ENCODE measurements at places on chromosomes 11 and 22.

DNA sequence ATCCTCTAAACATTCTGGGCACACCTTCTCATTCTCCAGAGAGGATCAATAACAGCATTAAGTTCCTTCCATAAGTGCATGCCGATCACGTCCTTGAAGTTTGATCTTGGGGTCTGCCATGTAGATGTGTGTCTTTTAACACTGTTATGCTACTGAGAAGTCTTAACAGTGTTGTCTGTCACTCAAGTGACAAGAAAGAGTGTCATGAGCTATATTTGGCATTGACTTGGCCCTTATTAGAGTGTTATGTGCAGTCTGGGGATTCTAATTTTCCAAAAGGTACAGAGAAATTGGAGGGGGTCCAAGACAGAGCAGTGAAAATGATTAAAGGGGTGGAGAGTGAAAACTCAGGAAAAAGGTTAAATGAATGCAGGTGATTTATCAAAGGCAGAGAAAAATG is 107.1 kb upstream of the OPCML start:
- no peak for DNase-seq

- no peak for DNase-seq
These were observed 25.8 kb downstream of the TANGO2 start for GRCh38 chr22:20046730-20047129.

- no peak for DNase-seq
These were observed 2.7 kb downstream of the CDC42BPG start for GRCh38 chr11:64841592-64842365.

- no peak for DNase-seq
These were observed 86.0 kb downstream of the SCN3B start for GRCh38 chr11:123568367-123568870.

DNA sequence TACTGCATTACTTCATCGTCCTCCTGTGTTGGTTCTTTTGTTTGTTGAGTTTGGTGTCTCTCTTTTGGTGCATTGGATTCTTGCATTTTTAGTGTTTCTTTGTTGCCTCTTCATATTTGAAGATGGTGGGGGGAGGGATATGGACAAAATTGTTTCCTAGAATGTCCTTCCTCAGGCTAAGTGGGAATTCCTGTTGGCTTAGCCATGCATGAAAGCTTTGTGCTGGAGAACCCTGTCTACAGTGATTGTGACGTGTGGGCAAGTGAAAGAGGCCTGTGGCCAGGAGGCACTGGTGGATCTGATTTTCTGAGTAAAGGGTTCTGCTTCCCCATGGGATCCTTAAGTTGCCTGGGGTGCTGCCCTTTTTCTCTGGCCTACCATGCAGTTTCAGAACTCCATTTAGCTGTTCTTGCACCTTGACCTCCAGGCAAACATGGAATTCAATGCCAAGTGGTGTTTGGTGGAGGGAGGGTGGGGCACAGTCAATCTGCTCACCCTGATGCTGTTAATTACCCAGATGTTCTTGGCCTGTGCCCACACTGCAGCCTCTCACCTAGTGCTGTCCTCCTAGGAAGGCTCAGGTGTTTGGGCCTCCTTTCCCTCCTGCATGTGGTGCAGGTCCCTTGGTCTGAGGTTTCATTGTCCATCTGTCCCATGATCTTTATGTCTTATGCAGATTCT is 46.3 kb upstream of the SLC22A12 start:
- DNase-seq = no peak

DNA sequence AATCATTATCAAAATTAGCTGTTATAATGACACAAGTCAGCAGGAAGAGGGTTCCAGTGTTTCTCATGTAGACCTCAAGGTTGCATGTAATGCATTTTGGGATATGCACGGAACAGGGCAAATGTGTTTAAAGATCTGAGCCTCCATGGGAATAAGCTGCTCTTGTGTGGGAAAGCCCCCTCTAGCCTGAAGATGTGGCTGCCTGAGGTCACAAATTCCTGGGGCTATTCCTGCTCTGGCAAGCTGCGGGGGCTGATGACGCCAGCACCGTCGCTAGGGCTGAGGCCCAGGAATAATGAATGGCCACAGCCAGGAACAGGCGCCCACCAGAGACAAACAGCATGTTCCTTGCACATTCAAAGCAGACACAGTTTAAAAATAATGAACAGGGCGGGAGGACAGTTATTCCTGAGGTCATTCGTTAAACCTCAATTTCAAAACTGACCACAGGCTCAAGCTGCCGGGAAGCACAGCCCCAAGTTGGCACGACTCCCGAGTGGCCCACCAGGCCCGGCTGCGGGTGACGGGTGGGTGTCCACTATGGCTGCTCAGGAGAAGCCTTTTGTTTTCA is 11.7 kb downstream of the OSBPL5 start:
- DNase-seq = no peak

DNA sequence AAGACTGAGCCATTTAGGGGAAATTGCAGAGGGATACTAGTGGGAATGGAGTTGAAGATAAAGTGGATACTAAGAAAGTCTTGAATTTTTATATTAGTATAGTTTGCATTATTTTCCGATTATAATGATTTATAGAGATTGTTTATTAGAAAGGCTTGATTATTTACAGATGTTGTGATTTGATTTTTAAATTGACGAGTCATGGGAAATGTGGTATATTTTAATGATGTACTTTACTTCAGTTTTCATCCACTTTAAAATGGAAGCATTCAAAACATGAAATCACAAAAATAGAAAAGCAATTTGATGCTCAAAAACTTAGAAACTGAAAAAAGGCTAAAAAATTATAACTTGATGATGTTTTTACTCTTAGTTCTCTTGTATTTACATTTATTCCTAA is 21.2 kb downstream of the USP47 start:
- no peak for DNase-seq

- DNase-seq = no peak
These were observed 573 bp downstream of the STK33 start for GRCh38 chr11:8593455-8593854.

- no peak for DNase-seq
These were observed 52.1 kb downstream of the NTM start for GRCh38 chr11:131422496-131422895.

DNA sequence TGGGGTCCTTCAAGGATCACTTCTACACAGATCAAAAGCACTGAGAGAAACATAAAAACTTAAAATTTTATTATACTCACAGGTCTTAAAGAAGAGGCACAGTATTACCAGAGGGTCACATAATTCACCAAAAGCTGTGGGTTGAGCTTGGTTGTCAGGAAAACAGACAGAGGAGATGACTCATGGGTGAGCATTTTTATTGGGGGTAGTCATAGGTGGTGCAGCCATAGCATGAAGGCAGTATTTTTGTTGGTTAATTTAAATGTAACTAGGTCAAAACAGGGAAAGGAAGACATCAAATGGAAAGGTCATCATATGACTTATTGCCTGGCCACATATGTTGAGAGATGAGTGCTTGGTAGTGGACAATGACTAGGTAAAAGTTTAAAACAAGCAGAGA is 24.2 kb downstream of the OR5B17 start:
- DNase-seq = no peak

- no peak for DNase-seq
These were observed 4.5 kb downstream of the DBX1 start for GRCh38 chr11:20155683-20156279.

DNA sequence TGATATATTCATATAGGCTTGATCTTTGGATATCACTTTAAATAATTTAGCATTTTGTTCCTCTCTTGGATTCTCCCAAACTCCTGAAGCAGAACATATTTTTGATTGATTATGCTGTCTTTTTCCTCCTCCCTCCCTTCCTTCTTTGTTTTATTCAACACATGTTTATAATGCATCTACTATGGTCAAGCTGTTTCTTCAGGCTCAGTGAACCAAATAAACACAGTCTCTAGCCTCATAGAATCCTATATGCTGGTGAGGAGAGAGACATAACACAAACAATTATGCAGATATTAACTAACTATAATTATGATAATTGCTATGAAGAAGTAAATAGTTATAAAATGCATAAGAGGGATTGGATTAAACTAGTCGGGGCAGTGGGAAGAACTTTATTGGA is 1023.6 kb upstream of the RAG2 start:
- DNase-seq = no peak

DNA sequence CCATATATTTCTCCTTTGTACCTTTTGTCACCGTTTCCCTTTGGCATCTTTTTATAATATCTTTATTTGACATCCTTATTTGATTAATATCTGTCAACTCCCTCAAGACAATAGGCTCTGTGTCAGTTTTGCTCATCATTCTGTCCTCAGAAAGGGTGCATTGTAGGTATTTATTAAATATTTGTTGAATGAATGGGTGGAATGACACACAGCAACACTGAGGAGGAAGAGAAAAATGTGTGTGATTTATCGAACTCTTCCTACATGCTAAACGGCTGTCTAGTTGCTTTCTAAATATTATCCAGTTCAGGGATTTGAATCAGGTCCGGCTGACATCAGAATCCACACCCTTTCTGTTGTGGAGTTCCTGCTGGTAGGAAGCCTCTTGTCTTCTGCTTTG is 98.2 kb downstream of the NAV2 start:
- DNase-seq = no peak

DNA sequence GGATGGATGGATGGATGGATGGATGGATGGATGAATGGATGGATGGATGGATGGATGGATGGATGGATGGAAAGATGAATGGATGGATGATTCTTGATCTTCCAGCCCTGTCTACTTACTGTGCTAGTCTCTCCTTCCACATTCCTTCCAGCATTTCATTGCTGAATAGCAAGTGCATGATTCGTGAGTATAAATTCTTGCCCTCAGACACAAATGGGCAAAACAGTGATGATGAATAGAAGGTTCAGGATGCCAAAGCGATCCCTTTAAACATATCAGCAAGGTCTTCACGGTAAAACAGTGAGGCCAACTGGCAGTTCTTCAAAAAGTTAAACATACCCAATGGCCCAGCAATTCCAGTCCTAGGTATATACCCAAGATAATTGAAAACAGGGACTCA is 400.2 kb downstream of the MN1 start:
- DNase-seq = no peak

DNA sequence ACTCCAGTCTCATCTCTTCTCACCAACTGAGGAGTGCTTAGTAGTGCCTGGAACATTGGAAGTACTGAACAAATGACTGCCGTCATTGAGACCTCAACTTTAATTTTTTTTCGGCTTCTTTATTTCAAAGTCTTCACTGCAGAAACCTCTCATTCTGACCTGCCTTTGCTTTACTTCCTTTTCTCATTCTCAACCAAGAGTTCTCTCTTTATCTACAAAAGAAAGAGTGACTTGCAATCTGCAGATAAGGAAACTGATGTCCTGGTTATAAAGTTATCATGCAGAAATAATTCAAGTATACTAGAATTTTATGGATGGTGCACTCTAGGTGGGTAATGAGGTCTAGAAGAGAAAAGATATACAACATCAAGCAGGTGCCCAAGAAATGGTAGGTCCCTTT is 1.2 kb upstream of the EED start:
- no peak for DNase-seq

- no peak for DNase-seq
These were observed 90.7 kb downstream of the MORC2 start for GRCh38 chr22:30877662-30878515.

DNA sequence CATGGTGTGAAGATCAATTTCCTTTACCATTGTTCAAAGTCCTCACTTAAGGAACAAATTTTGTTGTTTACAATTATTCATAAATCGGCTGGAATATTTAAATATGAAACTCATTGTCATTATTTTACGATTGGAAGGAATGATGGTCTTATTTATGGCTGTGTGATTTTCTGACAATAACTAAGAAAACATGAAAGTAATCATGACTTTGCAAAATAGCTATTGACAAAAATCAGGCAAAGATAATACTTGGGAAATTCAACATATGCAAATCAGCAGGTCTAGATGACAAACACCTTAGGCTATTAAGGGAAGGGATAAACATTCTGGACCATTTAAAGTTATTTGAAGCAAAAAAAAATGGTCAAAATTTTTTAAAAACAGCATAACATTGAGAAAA is 654.8 kb upstream of the CNTN5 start:
- no peak for DNase-seq

- DNase-seq = no peak
These were observed 88.2 kb downstream of the CYP2R1 start for GRCh38 chr11:14803846-14804245.

DNA sequence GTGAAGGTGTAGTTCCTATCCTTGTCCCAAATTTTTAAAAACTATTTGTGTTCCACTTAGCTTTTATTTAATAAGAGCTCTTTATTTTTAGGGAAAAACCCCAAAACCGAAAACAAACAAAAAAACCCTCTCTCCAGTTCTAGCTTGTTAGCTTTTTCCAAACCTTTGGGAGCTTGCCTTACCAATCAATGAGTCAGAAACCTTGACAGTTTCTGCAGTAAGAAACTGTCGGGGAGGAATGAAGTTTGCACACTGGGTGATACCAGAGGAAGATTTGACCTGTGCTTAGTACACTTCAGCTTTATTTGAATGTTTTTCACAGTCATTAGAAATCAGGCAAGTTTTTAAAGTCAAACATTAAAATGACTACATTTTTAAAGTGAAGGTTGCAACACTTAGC is 105.0 kb downstream of the FAT3 start:
- no peak for DNase-seq
